ENCODE measurements at places on chromosomes 3 and 15. TPM values are rescaled to one million over a fixed set of nuclear protein-coding genes. Genes with fewer than 3 reads are reported as not detected.
A peak's percentile ranks its signal among the peaks of the same experiment; 100 is the strongest.

The STARD9 gene
- polyA plus RNA-seq, result 3.7 TPM

The CCR2 gene
- 0.23 TPM for polyA plus RNA-seq

The SLC12A8 gene
- polyA plus RNA-seq, result 0.22 TPM

The PML gene
- 20.8 TPM for polyA plus RNA-seq

The SYNPR gene
- polyA plus RNA-seq, result 0.12 TPM

The C3orf20 gene
- not detected for polyA plus RNA-seq

The ACTC1 gene
- 12,542 TPM for polyA plus RNA-seq

The TNNC1 gene
- polyA plus RNA-seq, result 20,003 TPM

The SPTBN5 gene
- 1.3 TPM for polyA plus RNA-seq

The TF gene
- 3.8 TPM for polyA plus RNA-seq

The EXD1 gene
- polyA plus RNA-seq, result not detected

The IMPG2 gene
- polyA plus RNA-seq, result not detected

The ZDHHC19 gene
- 0.30 TPM for polyA plus RNA-seq

DNA sequence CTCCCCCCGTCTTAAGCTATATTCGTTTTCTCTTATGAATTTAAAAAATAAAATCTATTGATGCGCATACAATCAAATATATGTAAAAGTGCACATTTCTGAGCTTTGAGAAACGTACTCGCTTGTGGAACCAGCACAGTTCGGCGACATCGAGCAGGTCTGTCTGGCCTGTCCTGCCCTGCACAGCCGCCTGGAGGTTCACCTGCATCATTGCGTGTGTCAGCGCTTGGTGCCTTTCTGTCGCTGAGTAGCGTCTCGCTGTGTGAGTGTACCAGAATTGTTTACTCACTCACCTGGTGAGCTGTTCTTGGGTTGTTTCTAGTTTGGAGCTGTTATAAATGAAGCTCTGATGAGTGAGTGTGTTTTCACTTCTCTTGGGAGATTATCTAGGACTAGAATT is 104.0 kb downstream of the VGLL4 start:
- DNase-seq, result no peak

GRCh38 chr3:14363991-14364390 is 38.4 kb upstream of the SLC6A6 start:
- no peak for DNase-seq

- DNase-seq, result no peak
These were observed 73.0 kb downstream of the NEO1 start for GRCh38 chr15:73125219-73125618.

GRCh38 chr3:52269776-52270175 is 8.7 kb downstream of the WDR82 start:
- no peak for DNase-seq

DNA sequence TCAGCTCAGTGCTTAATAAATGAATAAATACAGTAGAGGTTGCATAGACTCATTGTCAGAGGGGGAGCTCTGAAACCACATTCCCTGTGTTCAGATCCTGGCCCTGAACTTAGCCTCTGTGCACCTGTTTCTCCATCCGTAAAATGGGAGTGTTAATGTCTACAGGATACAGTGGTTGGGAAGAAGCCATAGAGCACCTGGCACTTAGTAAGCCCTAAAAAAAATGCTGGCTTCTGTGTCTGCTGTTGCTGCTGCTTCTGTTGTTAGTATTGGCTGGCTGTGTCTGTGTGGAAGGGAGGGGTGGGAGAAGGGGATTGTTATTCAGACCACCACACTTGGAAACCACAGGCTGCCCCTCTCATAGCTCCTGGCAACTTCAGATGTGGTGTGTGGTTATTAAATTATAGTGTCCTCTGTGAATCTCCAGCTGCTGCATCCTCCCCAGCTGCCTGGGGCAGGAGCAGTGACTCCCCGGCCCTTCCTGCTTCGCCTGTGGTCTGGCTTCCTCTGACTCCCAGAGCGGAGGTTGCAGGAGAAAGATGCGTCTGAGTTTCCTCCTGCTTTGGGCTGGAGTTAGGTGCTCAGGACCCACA is 31.0 kb downstream of the FGD5 start:
- DNase-seq, result no peak

- no peak for DNase-seq
These were observed 42.6 kb downstream of the CD200R1L start for GRCh38 chr3:112804021-112804420.

GRCh38 chr3:153731071-153731470 is 390.1 kb upstream of the ARHGEF26 start:
- DNase-seq, result no peak

DNA sequence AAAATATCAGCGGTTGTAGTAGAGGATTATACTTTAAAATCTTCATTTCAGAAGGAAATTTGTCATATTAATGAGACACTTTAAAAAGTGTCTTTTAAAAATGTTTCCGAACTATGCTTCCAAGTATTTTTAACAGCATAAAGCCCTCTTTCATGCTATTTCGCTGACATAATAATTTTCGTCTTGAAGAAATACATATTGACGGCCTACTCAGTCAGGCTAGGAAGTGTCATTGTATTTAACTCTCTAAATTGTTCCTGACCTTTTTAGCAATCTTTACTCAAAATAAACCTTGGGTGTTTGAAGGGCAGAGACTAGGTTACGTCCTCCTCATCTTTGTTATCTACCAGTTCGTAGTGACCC is 806 bp upstream of the LRRC28 start:
- no peak for DNase-seq

GRCh38 chr3:122357828-122358702 is 25.0 kb downstream of the MIX23 start:
- no peak for DNase-seq

DNA sequence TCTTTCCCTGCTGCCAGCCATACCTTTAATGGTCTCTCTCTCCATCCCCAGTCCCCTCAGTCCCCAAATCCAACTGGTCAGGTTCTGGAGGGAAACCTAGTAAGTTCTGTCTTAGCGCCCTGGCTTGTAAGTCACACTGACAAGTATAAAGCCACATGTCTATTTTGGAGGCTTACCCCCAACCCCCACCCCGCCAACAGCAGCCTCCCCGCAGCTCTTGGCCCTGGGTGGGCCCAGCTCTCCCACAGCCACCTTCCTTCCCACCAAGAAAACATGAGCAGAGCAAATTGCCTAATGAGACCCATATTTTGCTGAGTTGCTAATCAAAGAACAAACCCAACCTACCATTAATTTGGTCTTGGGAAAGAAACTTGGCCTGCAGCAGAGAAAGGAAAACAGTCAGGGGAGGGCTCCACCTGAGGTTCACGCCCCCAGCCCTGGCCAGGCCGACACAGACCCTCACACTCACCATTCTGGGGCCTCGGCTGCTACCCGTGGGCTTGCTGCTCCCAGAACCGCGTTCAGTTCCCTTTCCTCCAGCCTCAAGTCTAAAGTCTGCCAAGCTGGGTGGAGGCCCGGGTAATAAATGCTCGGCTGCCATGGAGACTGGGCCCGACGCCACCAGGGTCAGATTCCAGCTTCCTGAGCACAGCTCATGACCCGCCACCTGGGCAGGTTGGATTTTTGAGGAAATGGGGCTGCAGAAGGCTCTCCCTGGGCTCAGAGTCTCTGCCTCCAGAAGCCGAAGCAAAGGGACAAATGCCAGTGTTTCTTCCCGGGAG is at the start of gene CALML4:
CALML4 (minus strand) TSS at position 557 of the 782 bp plus-strand sequence; CDS start at position 472, 85 bp downstream.
- peak; percentile 64 for DNase-seq

DNA sequence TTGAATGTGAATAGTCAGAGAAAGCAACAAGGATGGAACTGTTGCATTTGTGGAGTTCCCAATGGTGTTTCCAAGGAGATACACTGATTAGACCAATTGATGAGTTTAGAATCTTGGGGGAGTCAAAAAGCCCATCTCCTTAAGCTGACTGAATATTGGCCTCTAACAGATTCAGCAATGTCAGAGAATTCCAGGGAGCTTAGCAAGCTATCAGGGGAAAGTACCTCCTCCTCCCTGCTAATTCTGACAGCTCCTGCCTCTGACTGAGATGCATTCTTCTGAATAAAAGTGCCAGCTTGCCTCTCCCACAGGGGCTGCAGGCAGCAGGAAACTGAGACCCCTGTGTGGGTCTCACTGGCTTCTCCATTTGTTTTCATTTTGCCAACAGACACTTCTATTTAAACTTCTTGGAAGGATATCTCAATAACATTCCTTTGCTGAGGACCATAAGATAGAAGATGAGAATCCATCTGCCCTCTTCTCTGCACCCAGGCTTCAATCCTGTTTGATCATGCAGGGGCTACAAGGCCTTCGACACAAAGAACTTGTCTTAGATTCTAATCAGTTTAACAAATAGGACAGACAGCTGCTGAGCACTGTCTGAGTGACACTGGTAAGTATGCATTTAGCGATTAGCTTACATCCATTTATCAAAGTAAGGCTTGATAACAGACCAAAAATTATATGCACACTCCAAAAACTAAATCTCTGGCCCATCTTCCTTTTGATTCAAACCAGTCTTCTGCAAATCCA is 1080.8 kb downstream of the TUSC7 start:
- DNase-seq, result no peak

GRCh38 chr3:67198374-67198773 is 200.3 kb downstream of the KBTBD8 start:
- DNase-seq, result no peak

DNA sequence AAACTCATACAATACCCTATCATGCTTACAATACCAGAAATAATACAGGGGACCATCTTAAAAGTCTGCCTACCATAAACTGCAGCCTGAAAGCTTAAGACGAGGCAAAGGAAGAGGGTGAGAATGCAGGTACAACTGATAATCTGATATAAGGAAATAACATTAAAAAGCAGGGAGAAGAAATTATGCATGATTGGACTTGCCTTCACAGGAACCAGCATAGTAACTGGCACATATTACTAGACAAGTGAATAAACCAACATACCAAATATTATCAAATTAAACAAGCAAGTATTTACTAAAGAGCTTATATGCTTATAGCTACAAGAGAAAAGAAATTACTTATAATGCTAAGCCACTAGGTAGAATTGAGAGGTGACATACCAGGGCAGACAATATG is 18.7 kb downstream of the ANKRD28 start:
- no peak for DNase-seq

DNA sequence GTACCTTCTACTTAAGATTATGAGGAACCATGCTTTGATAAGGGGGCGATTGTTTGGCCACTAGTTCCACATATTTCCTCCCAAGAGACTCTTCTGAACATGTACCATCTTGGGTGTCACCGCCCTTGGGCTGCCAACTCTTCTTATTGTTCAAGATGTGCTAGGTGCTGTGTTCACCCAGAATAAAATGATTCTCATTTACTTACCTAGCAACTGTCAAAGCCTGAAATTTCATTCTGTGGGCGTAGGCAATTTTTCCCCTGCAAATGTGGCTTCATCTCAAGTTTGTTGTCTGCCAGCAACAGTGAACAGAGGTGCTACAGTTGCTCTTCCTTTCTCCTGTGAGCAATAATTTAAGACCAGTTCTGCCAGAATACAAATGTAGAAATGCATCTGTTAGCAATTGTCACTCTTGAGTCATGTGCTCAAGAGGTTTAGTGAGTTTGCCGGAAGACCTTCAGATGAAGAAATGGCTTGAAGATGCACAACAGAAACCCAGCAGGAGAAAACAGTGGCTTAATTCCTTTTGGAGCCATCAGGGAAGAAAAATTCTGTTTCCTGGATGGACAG is 41.3 kb upstream of the RARB start:
- DNase-seq, result no peak

GRCh38 chr3:191972714-191973398 is 511.9 kb downstream of the PYDC2 start:
- DNase-seq, result no peak

GRCh38 chr3:2599471-2599870 is 500.8 kb downstream of the CNTN4 start:
- DNase-seq, result no peak

- no peak for DNase-seq
These were observed 113.8 kb upstream of the KCNMB2 start for GRCh38 chr3:178422406-178422805.

DNA sequence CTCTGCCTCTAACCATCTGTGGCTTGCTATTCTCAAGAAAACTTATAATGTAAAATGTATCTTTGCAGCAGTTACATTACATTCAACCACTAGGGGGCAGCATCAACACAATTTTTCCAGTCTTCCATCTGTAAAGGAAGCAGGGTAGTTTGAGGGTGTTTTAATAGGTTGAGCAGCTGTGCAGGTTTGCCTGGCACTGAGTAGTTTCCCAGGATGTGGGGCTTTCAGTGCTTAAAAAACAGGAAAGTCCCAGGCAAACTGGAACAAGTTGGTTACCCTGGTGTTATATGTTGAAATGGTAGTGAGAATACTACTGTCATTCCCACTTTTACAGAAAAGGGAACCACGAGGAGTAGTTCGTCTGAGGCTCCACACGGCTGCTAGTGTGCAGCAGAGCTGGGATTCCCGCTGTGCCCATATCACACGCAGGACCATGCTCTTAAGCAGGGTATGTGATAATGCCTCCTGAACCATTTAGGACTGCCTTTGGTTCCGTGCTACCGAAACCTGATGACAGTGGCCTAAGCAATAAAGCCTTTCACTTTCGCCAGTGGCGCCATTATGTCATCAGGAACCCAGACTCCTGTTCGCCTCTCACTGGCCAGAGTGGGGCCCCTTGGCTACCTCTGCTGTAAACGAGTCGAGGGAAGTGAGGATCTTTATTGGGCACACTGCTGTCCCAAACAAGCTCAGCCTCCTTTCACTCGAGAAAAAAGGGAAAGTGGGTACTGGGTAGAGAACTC is 64.7 kb upstream of the ZBTB38 start:
- DNase-seq, result peak; percentile 48

DNA sequence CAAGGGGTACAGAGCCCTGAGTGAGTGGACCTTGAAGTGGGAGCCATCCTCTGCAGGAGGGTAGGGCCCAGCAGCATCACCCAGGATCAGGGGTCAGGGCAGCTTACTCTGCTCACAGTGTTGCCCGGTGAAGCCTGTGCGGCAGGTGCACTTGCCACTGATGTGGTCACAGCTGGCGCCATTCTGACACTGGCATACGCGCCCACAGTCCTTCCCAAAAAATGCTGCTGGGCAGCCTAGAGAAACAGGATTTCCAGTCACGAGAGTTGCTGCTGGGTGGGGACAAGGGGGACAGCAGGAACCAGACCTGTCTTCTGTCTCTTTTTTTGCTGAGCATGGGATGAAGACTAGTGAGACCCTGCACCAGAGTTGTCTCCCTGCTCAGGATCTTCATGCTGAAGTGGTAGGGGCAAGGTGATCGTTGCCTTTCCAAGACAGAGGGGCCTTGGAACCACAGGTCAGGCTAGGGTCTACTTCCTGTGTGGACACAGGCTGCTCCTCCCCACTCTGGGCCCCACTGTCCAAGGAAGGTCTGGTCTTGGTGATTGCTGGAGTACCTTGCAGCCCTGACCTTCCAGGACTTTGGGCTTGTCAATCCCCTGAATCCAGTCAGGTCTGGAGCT is 46.9 kb downstream of the RAB11A start:
- no peak for DNase-seq

GRCh38 chr3:1728510-1728909 is 370.2 kb upstream of the CNTN4 start:
- no peak for DNase-seq

GRCh38 chr3:178915365-178915764 is 156.2 kb downstream of the ZMAT3 start:
- DNase-seq, result no peak

GRCh38 chr15:69747193-69747592 is 294.6 kb downstream of the RPLP1 start:
- DNase-seq, result no peak

- no peak for DNase-seq
These were observed 48.1 kb downstream of the CFAP20DC start for GRCh38 chr3:59001675-59002074.

GRCh38 chr3:153617463-153617862 is 455.4 kb downstream of the RAP2B start:
- no peak for DNase-seq
